ENCODE measurements at places on chromosomes 3 and 15.
A peak's percentile ranks its signal among the peaks of the same experiment; 100 is the strongest.

GRCh38 chr15:99662903-99663302 is 70.3 kb downstream of the LYSMD4 start:
- DNase-seq = no peak

GRCh38 chr3:24396338-24396737 is 98.3 kb downstream of the THRB start:
- DNase-seq = no peak

DNA sequence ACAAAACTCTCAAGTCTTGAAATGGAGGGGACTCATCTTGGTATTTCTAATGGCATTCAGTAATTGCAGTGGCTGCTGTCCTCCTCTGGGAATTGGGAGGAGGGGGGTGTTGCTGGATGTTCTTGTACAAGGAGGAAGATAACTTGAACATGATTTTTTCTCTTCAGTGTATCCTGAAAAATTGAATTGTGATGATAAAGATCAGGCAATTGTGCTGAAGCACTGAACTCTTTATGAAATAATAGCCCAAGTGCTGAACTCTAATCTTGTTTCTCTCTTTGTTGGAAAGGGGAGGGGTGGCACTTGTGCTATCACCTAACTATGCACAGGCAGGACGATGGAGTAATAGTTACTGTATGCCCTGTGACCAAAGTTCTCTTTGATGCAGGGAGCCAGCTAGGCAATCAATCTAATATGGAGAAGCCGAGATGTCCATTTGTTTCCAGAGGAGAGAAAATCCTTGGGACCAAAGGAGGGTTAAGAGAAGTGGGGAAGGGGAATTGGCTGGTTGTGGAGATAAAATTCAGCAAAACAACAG is 68.1 kb upstream of the ATP2C1 start:
- no peak for DNase-seq

DNA sequence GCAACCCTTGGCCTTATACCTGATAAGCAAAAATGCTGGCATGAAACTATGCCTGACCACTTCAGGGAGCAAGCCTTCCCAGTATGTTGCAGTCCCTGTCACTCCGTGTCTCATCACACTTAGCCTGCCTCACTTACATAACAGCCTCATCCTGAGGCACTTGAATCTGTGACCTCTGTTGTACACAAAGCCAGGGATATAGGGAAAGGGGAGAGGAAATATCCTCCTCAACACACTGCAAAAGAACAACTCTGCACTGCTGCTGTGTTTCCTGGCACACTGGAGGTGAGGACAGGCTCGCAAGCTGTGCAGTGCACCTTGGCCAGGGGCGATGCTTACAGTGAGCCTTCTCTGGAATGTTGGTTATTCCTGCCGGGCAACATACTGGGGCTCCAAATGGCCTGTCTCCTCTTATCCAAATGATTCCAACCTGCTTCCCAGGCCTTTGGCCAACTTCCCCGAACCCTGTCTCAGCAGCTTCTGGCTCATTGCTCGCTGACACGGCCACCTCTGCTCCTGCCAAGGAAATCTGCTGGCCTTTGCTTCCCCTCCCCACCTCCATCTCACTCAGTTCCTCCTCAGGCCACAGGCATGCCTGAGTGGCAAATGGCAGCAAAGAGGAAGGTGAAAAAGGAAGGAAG is 109.2 kb downstream of the CD47 start:
- DNase-seq = no peak

GRCh38 chr15:25173241-25174028 is 218.6 kb downstream of the SNRPN start:
- no peak for DNase-seq

DNA sequence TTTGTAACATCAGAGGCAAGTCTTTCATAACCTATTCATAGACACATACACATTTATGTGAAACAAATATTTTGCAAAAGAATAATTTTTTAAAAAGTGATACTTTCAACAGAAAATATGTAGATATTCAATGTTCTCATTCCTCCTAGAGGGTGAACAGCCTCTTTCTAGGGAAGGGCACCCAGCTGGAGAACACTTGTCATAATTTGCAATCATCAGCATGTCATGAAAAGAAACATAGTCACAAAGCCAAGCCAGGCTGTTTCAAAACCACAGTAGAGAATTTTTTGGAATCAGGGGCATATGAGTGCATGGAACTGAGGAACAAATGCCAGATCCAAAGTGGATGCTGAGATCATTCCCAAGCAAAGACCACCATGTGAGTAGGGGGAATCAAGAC is 406.9 kb upstream of the ADAMTS9 start:
- DNase-seq = no peak

DNA sequence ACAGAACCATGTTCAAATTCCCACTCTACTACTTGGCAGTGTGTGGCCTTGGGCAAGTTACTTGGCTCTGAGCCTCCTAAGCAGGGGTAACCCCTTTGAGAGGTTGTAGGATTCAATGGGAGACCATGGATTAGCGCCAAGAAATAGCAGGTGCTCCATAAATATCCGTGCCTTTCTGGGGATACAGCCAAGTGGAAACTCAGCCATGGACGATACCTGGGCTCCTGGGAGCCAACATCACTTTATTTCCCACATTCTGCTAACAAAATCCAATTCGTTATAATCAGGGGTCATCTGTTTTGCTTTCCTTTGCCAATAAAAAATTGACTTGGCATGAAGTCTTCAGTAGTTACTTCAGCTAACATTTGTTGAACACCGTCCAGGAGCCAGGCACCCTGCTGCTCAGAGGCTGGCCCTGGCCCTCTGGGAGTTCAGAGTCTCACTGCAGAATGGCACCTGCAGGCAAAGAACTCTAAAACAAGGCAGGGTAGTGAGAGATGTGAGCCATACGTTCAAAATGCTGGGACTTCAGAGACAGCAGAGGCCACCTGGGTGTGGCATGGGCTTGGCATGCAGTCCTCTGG is 42.3 kb downstream of the ZDHHC19 start:
- DNase-seq = peak; percentile 100

DNA sequence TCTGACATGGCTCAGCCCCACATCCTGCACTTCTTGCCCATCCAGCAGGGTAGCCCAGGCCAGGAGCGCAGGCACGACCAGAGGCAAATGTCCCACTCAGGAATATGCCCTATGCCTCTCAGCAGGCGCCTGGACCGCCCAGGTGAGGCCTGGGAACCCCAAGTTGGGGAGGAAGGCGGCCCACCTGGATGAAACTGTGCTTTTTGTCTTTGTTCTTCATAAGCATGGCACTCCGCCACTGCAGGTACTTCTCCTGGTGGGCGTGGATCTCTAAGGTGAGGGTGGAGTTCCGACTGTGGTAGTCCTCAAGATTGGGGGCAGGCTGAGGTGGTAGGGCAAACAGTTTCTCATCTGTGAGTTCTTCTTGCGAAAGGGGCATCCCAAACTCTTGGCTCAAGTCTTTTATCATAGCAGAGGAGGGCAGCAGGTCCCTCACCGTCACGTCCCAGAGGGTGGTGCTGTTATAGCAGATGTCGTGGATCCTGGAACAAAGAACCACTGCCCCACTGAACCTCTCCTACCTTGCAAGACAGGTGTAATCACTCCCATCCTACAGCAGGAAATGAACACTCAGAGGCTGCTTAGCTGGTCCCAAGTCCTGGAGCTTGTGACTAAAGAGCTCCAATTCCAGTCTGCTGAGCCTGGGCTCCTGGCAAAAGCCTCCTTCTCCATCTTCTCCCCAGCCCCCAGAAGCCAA is 53.2 kb downstream of the ACAD9 start:
- DNase-seq = no peak

DNA sequence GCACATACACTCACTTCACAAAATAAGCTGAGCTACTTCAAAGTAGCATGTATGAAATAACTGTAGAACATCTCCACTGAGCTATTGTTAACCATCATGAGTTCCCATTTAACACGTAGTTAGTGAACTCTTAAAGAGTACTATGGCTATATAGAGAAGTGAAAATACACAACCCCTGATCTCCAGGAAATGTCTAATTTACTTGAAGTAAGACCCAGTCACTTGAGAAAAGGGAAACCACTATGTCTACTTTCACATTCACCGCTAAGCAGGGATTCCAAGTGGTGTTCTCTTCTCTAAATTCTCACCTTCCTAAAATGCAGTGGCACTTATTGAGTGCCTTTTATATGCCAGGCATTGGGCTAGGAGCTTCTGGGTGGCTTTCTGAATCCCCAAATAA is 35.0 kb upstream of the COLQ start:
- DNase-seq = no peak

DNA sequence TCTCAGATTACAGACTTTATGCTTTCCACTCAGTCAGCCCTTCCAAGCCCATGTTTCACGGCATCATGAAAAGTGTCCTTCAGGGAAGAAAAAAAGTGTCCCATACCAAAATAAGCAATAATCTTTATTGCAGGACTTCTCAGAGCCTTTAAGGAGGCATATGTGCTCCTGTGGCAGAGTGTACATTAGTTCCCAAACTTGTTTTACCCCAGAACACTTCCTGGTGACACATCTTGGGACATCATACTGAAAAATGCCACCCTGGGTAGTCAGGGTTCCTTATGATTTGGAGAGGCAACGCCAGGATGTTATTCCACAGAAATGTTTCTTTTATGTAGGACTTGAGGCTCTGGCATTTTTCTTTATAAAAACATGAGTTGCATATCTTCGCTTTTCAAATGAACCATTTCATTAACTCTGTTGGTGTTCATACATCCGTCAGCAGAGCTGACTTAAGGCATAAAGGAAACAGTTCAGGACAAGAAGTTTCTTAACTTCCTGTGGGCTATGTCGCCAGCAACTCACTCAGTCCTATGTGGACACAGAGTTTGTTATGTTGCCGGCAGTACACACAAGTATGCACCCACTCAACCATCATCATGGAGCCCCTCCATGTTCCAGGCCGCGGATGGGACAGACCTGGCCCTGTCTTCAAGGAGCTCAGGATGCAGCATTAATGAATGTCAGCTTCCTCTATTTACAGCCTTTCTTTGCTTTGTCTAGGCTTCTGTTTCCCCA is 63.8 kb downstream of the CASR start:
- DNase-seq = no peak

DNA sequence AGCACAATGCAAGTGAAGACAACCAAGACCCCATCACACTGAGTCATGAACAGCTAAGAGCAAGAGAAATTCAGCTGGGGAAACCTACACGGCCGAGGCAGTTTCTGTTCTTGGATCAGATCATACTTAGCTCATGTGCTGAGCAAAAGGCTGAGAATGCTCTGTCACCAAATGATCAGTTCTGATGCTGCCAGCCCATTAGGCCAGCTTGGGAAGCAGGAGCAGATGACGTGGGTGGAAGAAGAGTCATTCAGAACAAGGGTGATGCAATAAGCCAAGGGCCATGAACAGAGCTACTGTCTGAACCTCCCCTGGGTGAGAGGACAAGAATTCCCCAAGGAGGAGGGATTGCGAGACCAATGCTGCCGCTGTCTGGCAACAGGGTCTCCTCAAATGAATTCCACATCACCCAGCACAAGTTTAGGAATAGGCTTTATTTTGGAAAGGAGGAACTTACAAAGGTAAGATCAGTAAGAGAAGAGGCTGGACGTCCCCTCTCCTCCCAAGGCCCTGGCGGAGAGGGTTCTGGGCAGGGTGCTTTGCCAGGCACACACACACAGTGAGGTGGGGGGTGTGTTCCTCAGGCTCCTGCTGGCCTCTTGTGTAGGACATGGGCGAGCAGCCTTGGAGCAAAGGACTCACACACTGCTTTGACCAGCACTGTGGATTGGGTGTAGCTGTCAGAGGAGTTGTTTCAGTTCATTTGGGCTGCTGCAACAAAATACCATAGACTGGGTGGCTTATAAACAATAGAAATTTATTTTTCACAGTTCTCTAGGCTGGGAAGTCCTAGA is 65.6 kb upstream of the CTXND1 start:
- no peak for DNase-seq

- DNase-seq = peak; percentile 23
Measured at GRCh38 chr3:188578576-188579363, 424.8 kb downstream of the LPP start.

DNA sequence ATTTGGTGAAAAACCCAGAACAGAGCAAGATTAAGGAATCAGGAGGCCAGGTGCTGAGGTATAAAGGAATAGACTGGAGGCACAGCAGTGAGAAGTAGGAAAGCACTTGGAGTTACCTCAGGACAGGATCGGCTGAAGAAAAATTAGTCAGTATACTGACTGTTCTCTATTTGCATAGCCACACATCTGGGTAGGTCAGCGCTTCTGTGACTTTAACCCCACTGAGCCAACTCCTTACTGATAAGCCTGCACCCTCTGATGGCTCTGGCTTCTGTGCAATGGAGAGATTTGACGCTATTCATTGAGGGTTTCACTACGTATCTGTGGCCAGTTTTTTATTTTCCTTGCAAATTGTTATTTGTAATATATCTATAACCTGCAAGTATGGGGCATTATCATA is 22.3 kb downstream of the MECOM start:
- DNase-seq = no peak

GRCh38 chr3:123159926-123160635 is 41.7 kb upstream of the SEC22A start:
- DNase-seq = no peak

DNA sequence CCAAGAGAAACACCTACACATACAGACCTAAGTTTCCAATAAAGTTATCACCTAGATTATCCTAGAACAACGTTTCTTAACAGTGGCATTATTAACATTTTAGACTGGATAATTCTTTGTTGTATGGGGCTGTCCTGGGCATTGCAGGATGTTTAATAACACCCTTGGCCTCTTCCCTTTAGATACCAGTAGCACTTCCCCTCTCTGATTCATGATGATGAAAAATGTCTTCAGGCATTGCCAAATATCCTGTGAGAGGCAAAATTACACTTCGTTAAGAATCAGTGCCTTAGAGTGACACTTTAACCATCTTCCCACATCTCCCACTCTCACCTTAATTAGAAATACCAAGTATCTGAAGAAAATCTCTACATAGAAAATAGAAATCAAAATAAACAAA is 352.6 kb downstream of the CGGBP1 start:
- DNase-seq = no peak

GRCh38 chr3:126533506-126533905 is 9.6 kb downstream of the CHST13 start:
- no peak for DNase-seq

DNA sequence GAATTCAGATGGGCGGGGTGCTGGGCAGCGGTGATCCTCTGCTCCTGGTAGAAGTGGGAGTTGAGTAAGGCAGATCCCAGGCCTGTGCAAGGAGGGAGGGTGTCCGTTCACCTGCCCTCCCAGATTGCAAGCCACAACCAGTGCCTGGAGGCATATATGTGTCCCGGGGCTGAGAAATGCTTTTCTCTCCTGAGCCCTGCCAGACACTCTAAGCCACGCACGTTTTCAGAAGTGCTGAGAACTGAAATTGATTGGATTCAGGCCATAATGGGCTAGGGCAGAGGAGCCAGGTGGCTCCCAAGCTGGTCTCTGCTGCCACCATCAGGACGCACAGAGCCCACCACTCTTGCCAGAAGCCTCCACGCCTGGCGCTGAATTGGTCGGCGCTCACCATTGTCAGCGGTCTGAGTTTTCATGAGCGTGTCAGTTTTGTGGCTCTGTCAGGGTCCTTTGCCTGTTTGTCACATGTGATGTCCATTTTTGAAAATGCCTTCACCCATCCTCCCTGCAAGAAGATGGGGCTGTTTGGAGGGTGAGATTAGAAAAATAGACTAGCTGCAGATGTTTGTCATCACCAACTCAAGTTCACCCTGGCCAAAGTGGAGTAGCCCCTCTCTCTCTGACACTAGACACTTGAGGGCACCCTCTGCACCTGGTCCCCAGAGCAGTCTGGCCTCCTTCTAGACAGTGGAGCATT is 15.4 kb upstream of the BFSP2 start:
- peak; percentile 77 for DNase-seq

- DNase-seq = no peak
Measured at GRCh38 chr3:64460141-64460730, 227.6 kb downstream of the ADAMTS9 start.

Data from NCI-H1092 treated with DMSO at 0.1 percent for 48 hours (cell line).